ENCODE measurements at places on chromosomes 11 and 22. TPM values are rescaled to one million over a fixed set of nuclear protein-coding genes. Genes with fewer than 3 reads are reported as not detected.

DNA sequence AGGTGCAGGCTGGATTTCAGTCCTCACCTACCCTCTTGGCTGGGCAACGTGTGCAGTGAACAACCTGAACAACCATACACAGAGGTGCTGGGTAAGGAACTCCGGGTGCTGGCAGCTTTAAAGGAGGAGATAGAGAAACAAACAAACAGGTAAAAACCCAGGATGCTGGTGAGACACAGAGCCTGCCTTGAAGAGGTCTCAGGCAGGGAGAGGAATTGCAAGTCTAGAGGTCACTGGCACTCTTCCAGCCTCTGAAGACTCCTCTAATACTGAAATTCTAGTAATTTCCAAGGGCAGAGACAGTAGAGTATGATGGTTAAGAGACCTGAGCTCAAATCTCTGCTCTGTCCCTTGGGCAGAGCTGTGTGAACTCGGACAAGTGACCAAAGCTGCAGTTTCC lies 192.5 kb downstream of the CEP164 start:
- no peak for DNase-seq

GRCh38 chr11:9664276-9665171 lies 647 bp downstream of the SWAP70 start:
- peak; percentile 60 for DNase-seq

- DNase-seq, result no peak
Observed at GRCh38 chr22:28054819-28055208, 135.8 kb upstream of the PITPNB start.

- DNase-seq, result no peak
Observed at GRCh38 chr11:10990160-10990559, 132.3 kb upstream of the ZBED5 start.

- no peak for DNase-seq
Observed at GRCh38 chr11:116278076-116278475, 494.7 kb downstream of the BUD13 start.

GRCh38 chr22:31556627-31557203 lies 60.4 kb downstream of the SFI1 start:
- peak; percentile 76 for DNase-seq

- no peak for DNase-seq
Observed at GRCh38 chr11:75429902-75430713, 2.9 kb downstream of the KLHL35 start.

DNA sequence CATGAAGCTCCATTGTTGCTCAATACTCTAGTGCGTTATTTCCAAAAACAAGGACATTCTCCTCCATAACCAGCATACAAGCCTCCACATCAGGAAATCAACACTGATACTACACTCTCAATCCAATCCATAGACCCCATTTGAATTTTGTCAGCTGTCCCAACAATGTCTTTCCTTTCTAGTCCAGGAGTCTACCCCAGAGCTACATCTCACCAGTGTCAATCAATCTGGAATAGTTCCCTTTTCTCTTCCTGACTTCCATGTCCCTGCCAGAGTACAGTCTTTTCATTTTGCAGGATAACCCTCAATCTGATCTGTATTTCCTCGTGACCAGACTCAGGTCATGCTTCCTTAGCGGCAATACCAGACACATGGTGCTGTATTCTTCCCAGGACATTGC lies 43.0 kb downstream of the TCF20 start:
- no peak for DNase-seq

- DNase-seq, result no peak
Observed at GRCh38 chr11:108534274-108534882, 36.2 kb upstream of the POGLUT3 start.

DNA sequence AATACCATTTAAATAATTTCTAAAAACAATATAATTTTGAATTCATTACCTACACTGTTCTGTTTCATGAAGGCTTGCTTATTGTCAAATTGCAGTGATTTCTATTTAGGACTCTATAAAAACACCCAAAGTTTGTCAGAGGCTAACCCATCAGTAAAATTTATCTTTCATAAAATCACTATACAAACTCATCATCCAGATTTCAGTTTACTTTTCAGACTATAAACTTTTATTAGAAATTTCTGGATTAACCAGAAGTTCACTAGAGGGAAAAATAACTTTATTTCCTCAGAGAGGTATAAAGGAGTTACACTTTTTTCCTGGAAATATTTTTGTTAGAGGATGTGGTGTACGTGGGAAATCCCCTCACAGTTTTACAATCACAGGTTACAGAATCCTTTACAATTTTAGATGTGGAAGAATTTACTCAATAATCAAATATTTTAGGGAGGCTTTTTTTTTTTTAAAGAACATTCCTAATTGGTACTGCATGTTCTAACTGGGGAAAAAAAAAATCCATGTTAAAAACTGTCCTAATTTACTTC lies 176.7 kb downstream of the SWAP70 start:
- DNase-seq, result no peak

- no peak for DNase-seq
Observed at GRCh38 chr11:126335463-126335760, 20.1 kb upstream of the ST3GAL4 start.

- DNase-seq, result no peak
Observed at GRCh38 chr11:66274219-66274618, 3.8 kb upstream of the CNIH2 start.

DNA sequence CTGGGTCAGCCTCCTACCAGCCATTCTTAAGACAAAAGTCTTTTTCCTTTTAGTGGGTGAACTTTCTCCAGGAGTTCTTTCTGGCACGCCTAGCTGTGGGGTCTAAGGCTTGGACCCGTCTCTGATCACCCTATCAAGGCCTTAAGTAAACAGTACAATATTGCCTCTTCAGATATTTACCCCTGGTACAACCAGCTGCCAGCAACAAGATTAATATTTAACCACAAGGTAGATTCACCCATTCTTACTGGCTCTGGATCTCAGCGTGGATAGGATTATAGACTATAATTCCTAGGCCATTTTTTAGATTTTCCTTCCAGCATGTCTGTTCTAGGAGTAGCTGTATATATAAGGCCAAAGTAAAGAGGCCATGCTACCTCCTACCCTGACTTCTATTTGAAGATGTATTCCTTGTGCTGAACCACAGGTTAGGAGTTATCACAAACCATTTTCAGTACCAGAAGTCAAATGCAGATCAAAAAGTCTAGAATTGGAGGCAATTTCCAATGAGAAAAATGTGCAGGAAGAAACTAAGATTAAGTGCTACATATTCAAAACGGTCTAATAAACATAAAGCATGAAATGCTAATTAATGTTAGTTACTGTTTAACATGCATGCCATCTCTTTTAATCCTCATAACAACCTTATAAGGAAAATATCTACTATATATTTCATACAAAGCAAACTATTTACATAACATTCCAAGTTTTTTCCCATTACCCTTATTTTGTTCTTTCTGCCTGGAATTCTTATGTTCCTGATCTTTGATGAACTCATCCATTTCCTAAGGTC lies 110.0 kb upstream of the SYN3 start:
- DNase-seq, result no peak

GRCh38 chr22:29890760-29891159 lies 7.8 kb downstream of the MTMR3 start:
- DNase-seq, result no peak

DNA sequence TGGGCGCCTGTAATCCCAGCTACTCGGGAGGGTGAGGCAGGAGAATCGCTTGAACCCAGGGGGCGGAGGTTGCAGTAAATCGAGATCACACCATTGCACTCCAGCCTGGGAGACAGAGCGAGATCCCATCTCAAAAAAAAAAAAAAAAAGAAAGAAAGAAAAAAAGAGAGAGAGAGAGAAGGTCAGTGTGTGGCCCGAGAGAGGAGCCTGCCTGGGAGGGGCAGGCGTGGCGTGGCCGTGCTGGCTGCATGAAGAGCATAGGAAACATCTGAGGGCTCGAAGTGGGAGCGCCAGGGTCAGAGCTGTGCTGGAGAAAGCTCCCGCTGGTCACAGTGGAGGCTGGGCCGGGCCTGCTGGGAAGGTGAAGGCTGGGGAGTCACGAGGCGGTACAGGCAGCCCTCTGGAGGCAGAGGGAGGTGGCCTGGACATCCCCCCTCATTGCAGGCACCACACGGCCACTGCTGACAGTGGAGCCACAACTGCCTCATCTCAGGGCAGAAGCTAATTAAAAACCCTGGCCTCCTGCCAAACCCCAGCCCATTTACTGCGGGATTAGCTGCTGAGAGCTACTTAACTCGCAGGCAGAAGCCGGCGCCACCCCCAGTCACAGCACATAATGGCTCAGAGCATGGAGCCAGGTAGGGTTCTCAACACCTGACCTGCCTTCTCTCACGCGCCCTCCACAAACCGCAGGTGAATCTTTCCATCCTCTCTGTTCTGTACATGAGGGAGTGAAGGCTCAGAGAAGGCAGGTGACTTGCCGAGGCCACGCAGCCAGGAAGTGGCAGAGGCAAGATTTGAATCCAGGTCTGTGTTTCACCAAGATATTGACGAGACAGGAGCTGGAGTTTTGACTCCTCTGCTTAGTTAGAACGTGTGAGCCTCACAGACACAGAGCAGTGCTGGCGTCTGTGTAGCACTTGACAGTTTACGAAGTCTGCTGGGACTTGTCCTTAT lies 32.6 kb downstream of the NFAM1 start:
- DNase-seq, result no peak

GRCh38 chr22:43993072-43993760 lies 30.9 kb upstream of the PARVB start:
- DNase-seq, result peak; percentile 73

- no peak for DNase-seq
Observed at GRCh38 chr11:64620381-64620971, 29.5 kb downstream of the SLC22A12 start.

GRCh38 chr11:119121811-119122124 lies 388 bp downstream of the HINFP start:
- no peak for DNase-seq

- no peak for DNase-seq
Observed at GRCh38 chr22:41838842-41839618, 6.1 kb downstream of the SREBF2 start.

DNA sequence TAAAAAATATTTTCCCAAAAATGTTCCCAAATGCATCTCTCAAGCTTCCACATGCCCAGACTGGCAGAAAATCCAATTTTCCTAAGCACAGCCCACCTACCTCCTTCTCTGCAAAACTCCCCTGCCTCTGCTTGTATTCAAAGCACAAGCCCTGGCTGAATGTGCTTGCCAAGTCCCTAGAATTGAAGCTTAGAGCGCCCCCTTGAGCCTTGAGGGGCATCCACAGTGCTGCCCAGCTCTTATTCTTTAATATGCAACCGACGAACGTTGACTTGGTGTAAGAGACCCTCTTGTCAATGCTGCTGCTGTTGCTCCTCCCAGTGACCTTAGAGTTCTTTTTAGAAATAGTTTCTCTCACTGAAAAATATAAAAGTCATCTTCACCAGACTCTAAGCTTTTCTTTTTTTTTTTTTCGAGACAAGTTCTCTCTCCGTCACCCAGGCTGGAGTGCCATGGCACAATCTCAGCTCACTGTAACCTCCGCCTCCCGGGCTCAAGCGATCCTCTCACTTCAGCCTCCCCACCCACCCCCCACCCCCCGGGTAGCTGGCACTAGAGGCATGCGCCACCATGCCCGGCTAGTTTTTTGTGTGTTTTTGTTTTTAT lies 63.5 kb upstream of the CAPRIN1 start:
- DNase-seq, result peak; percentile 87

DNA sequence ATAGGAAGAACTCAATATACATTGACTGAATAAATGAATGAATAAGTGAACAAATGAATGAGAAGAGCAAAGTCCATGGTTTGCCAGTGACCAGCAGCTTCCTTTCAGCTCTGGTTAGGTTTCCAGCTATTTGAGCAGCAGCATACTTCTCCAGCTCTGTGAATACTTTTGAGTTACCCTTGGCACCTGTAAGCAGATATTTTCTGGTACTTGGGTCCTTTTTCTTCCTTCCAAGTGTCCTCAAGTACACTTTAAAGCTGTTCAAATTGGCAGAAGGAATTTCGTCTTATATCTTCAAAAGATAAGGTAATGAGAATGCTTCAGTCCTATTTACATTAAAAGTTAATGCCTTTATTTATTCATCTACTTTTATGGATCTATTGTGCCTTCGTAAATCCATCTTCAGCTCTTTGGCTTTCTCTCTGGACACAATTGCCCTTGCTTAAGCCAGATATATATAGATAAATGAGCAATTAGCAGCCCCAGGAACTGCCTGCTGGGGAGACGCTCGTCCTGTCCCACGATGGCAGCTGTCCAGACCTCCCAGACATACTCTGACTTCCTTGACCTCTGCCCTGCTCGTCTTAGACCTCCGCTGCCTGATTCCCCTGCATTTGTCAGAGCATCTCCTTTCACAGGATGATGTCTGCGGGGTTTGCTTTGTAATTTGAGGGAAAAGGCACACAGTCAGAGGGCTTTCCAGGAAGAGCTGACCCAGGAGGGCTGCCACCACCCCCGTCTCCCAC lies 926.3 kb downstream of the OPCML start:
- no peak for DNase-seq

DNA sequence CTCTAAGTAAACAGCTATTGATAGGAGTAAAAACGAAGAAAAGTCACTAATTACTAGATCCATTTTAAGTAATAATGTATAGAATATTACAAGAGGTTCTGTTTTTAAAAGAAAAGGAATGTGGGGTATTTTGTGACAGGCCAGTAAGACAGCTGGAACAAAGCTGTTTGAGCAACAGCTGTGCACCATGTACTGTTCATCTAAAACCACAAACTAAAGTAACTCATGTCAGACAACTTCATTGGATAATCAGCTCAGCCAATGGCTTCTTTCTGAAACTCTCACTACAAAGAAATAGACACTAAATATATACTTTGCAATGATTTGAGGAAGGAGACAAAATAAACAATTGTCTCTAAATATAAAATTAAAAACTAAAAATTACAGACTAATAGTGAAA lies 16.1 kb downstream of the RRAS2 start:
- no peak for DNase-seq

GRCh38 chr11:3115321-3115720 lies 49.8 kb downstream of the OSBPL5 start:
- no peak for DNase-seq

DNA sequence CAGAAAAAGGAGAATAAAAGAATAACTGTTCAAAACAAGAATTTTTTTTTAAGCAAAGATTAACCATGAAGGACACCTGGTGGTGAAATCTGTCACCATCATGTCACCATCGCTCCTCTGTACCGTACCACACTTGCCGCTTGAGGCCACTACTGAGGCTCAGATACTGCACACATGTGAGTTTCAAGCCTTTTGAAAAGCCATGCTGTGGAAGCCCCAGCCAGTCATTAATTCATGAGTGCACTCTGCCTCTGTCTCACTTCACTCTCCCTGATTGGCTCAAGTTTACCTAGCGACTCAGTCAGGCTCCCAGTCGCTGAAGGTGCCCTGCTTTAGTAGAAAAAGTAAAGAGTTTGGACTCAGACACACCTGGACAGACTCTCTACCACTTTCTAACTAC lies 6.6 kb upstream of the MS4A12 start:
- peak; percentile 67 for DNase-seq

GRCh38 chr11:72295471-72295870 lies 51.5 kb upstream of the PHOX2A start:
- DNase-seq, result no peak

Gene SPINDOC
- total RNA-seq, result 15.0 TPM

Gene A4GALT
- total RNA-seq, result 0.16 TPM

Gene OR4A16
- total RNA-seq, result not detected

Gene PGA5
- total RNA-seq, result not detected

Gene GGTLC2
- total RNA-seq, result not detected

Gene DNAJB13
- total RNA-seq, result 0.40 TPM

Gene TMEM184B
- 14.7 TPM for total RNA-seq

Gene ASCL3
- not detected for total RNA-seq

Gene TM7SF2
- 5.3 TPM for total RNA-seq

Gene NXPE1
- not detected for total RNA-seq

Gene KRTAP5-5
- not detected for total RNA-seq

Gene ST14
- not detected for total RNA-seq
